NCI-H1417 treated with DMSO at 0.1 percent for 48 hours (cell line): ENCODE measurements at places on chromosomes 13 and 19.

DNA sequence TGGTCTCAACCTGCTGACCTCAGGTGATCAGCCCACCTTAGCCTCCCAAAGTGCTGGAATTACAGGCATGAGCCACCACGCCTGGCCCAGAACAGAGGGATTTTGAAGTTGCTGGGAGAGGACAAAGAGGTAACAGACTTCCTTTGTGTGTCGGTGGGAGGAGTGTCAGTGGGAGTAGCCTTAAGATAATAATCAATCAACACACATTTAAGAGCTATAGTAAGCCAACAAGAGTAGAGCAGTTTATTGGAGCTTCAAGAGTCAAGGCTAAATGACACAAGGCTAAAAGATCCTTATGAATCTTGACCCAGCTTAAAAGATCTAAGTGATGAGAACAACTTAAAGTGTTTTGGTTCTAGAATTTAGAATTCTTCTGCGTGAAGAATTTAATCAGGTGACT is 47.3 kb upstream of the NBEA start:
- no peak for DNase-seq

DNA sequence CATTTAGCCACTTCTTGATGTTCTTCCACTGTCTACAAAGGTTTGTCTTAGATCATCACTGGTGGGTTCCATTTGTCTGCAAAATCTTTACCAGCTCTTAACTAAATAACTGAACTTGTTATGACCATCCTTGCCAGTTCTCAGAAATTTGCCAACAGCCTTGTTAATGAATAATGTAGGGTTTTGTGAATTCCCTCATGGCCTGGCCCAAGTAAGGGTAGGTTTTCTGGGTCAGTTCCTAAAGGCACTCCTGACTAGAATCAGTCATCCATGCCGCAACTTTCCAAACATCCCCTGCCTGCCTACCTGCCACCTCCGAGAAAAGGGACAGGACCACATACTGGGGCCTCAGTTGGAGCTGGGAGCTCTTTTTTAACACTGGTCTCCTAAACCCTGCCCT is 4.0 kb downstream of the COL4A1 start:
- no peak for DNase-seq

GRCh38 chr13:23159205-23159759 is 21.5 kb upstream of the SGCG start:
- DNase-seq = no peak

DNA sequence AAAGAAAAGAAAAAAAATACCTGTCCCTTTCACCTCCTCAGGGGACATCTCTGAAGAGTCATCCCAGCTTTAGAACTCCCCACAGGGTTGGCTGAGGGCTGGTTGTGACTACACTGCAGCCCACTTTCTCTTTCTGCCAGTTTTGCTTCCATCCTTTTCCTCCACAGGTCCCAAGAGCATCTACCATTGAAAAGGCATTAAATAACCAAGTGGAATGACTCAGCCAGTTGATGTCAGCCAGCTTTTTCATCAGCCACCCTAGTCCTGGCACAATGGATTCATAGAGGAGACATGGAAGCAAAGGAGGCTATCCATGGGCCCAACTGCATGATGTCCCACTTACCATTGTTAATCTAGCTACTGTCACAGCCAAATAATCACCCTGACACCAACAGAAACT is 9.2 kb upstream of the RCBTB1 start:
- DNase-seq = no peak
